ENCODE measurements at places on chromosomes 11 and 22.

DNA sequence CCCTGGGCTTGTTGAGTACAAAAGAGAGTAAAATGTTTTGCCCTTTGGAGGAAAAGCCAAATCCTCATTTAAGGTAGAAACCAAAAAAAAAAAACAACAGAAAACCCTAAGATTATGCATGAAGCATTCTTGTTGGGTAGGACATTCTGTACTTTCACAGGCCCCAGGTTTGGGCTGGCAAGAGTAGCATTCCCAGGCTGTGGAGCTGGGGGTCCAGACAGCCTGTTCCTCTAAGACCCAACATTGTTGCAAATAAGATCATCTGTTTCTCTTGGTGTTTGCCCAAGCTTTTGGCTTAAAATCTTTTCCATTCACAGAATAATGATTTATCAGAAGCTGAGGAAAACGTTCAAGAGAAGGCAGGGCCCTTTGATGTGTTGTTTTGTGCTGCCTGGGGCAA is 123.8 kb downstream of the MICAL2 start:
- H3K4me3 ChIP-seq, result no peak overlapping the region
- peaks cover 44% of the 10 kb centered on the region for H3K36me3 ChIP-seq
- H3K4me1 ChIP-seq, result peaks cover 58% of the 10 kb centered on the region
- H3K27ac ChIP-seq, result peak overlapping the region; percentile 86
- H3K27me3 ChIP-seq, result no peaks in the 10 kb centered on the region
- peak; percentile 64 for DNase-seq

- DNase-seq, result no peak
- peak overlapping the region; percentile 91 for H3K27ac ChIP-seq
- peaks cover 54% of the 10 kb centered on the region for H3K4me1 ChIP-seq
- H3K27me3 ChIP-seq, result no peaks in the 10 kb centered on the region
Measured at GRCh38 chr11:78187366-78188285, 800 bp downstream of the KCTD21 start.

DNA sequence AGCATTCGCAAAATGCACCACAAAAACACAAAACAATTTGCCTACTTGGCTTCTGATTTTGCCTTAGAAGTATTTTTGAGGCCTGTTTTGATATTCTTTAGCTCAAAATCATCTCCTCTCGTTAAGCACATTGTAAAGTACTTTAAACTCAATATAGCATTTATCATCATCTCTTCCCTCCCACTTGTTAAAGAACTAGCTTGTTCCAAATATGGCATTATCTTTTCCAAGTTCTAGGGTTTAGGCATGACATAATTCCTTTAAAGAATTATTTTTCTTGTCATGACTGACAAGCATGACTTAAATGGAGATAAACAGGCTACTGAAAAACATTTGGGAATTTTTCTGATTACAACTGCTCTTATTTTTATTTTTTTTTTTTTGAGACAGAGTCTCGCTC is 21.3 kb downstream of the CELF1 start:
- DNase-seq, result no peak
- H3K36me3 ChIP-seq, result no peaks in the 10 kb centered on the region
- H3K4me1 ChIP-seq, result peaks cover 11% of the 10 kb centered on the region

GRCh38 chr22:40610329-40610850 is 26.1 kb downstream of the MRTFA start:
- H3K27me3 ChIP-seq, result no peaks in the 10 kb centered on the region
- H3K27ac ChIP-seq, result no peak overlapping the region
- H3K4me3 ChIP-seq, result no peak overlapping the region
- no peak for DNase-seq
- H3K4me1 ChIP-seq, result peaks cover 63% of the 10 kb centered on the region

GRCh38 chr11:57786436-57786835 is 24.8 kb downstream of the CTNND1 start:
- no peak overlapping the region for H3K4me3 ChIP-seq
- peaks cover 85% of the 10 kb centered on the region for H3K4me1 ChIP-seq
- peak overlapping the region; percentile 27 for H3K27ac ChIP-seq
- H3K36me3 ChIP-seq, result no peaks in the 10 kb centered on the region
- H3K27me3 ChIP-seq, result no peaks in the 10 kb centered on the region

- no peaks in the 10 kb centered on the region for H3K4me1 ChIP-seq
- H3K36me3 ChIP-seq, result peaks cover 68% of the 10 kb centered on the region
- no peak overlapping the region for H3K27ac ChIP-seq
- H3K4me3 ChIP-seq, result no peak overlapping the region
Measured at GRCh38 chr11:70142221-70142875, 60.7 kb upstream of the FADD start.

DNA sequence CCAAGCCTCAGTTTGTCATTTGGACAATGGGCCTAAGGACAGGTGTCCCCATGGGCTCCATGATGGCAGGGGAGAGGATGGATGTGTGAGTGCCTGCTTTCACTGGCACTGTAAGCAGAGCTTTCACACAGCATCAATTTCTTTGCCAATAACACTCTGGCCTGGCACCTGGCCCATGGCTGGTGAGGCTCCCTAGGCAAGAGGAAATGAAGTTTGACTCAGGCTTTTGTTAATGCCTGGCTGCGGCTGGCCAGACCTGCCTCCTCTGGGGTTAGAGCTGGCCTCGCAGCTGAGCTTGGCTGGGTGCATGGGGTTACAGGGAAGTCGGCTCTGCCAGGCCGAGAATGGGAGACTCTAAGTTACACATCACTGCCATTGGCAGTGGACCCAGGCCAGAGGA is 30.0 kb upstream of the SEZ6L start:
- no peak overlapping the region for H3K27ac ChIP-seq
- H3K27me3 ChIP-seq, result no peaks in the 10 kb centered on the region
- no peaks in the 10 kb centered on the region for H3K4me1 ChIP-seq
- H3K4me3 ChIP-seq, result no peak overlapping the region
- no peak for DNase-seq
- H3K36me3 ChIP-seq, result no peaks in the 10 kb centered on the region

DNA sequence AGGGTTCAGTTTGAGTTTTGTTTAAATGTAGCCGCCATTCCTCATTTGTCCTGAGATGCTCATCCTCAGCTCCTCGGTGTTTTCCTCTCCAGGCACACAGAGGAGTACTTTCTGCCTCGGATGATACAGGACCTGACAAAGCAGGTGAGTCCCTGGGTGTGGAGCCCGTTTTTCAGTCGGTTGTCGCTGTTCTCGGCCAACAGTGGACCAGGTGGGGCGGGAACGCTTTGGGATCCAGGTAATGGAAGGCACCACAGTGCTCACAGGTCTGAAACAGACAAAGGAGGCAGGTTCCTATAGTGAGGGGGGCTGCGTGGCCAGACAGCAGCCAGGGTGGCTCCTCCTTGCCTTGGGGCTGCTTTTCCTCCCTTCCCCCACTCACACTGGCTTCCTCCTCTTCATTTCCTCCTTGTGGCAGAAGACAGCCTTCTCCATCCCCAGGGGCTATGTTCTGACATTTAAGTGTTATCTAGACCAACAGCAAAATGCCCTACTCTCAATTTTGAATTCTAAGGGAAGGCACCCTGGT is 19.4 kb downstream of the NADSYN1 start:
- H3K4me1 ChIP-seq, result no peaks in the 10 kb centered on the region
- no peaks in the 10 kb centered on the region for H3K27me3 ChIP-seq
- no peak overlapping the region for H3K4me3 ChIP-seq

Measured in tibial artery (tissue), 4 donors.